ENCODE measurements at places on chromosomes 13 and 19. TPM values are rescaled to one million over a fixed set of nuclear protein-coding genes. Genes with fewer than 3 reads are reported as not detected.

Gene PRTN3
- not detected for total RNA-seq

Gene ARGLU1
- total RNA-seq, result 22.9 TPM

Gene CDX2
- not detected for total RNA-seq

Gene LYPD3
- total RNA-seq, result 0.20 TPM

Gene CRX
- total RNA-seq, result not detected

Gene NDUFA13
- 147 TPM for total RNA-seq

Gene ADGRL1
- total RNA-seq, result 0.87 TPM

Gene IFNL1
- total RNA-seq, result not detected

Gene MED16
- total RNA-seq, result 22.6 TPM

Gene POLR2I
- total RNA-seq, result 38.2 TPM

Gene CEACAM4
- total RNA-seq, result not detected

Gene ZNF440
- total RNA-seq, result 15.9 TPM

Gene SOX1
- not detected for total RNA-seq

Gene C5AR2
- not detected for total RNA-seq

Gene EID2B
- total RNA-seq, result 2.1 TPM

Gene CPAMD8
- total RNA-seq, result 1.6 TPM

Gene RAB11B
- 151 TPM for total RNA-seq

Gene ZNF579
- 12.4 TPM for total RNA-seq

Gene PODNL1
- 0.89 TPM for total RNA-seq

Gene GALP
- not detected for total RNA-seq

Gene ZNF845
- total RNA-seq, result 9.2 TPM

Gene SIGLEC12
- total RNA-seq, result not detected

Gene BEST2
- total RNA-seq, result not detected

Gene CGB5
- not detected for total RNA-seq

Gene NEK5
- 1.4 TPM for total RNA-seq

Gene UPF1
- total RNA-seq, result 106 TPM

Gene NKPD1
- not detected for total RNA-seq

Gene TMPRSS9
- total RNA-seq, result not detected

Gene KCNC3
- total RNA-seq, result 6.5 TPM

Gene ATP4B
- total RNA-seq, result not detected

Measured in renal cortical epithelial cell (primary cell).